ENCODE measurements at places on chromosomes 4 and X.

- no peak for DNase-seq
Observed at GRCh38 chr4:10093801-10094552, 22.6 kb downstream of the WDR1 start.

GRCh38 chr4:123806056-123806455 lies 409.5 kb downstream of the SPRY1 start:
- no peak for DNase-seq

DNA sequence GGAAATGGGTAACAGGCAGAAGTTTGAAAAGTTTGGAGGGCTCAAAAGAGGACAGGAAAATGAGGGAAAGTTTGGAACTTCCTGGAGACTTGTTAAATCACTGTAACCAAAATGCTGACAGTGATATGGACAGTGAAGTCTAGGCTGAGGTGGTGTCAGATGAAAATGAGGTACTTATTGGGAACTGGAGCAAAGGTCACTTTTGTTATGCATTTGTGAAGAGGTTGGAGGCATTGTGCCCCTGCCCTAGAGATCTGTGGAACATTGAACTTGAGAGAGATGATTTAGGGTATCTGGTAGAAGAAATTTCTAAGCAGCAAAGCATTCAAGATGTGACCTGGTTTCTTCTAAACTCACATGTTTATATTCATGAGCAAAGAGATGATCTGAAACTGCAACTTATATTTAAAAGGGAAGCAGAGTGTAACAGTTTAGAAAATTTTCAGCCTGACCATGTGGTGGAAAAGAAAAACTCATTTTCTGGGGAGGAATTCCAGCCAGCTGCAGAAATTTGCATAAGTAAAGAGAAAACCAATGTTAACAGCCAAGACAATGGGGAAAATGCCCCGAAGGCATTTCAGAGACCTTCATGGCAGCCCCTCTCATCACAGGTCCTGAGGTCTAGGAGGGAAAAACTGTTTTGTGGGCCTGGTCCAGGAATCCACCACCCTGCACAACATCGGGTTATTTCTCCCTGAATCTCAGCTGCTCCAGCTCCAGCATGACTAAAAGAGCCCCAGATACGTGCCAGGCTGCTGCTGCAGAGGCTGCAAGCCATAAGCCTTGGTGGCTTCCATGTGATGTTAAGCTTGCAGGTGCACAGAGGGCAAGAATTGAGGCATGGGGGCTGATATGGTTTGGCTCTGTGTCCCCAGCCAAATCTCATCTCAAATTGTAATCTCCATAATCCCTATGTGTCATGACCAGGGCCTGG lies 632.5 kb upstream of the GNPDA2 start:
- DNase-seq: no peak

- no peak for DNase-seq
Observed at GRCh38 chr4:165462009-165462408, 83.2 kb downstream of the CPE start.

DNA sequence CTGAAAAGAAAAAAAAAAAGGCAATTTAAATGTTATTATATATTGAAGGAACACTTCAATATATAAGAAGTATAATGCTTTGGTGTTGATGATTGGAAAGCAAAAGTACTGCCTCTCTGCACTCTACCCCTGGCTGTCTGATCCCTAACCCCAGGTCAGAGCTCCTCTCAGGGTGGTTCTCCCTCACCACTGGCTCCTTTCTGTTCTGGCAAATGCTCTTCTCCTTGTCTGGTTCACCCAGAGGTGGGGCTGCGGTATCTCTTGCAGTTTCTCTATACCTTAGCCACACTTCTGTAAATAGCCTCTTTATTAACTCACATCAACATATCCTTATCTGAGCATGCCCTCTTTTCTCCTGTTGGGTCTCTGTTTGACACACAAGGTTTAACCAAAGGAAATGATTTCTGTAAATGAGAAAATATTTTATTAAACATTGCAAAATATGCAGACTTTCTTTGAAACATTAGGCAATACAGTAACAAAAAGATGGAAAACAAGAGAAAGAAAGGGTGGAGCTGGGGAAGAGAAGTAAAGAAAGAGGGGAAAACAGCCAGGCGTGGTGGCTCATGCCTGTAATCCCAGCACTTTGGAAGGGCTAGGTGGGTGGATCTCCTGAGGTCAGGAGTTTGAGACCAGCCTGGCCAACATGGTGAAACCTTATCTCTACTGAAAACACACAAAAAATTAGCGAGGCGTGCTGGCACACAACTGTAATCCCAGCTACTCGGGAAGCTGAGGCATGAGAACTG lies 45.7 kb downstream of the ING2 start:
- no peak for DNase-seq

- no peak for DNase-seq
Observed at GRCh38 chr4:82560853-82561785, 669 bp downstream of the TMEM150C start.

GRCh38 chr4:39415678-39416283 lies 9.1 kb downstream of the KLB start:
- no peak for DNase-seq

GRCh38 chrX:21963731-21964405 lies 23.4 kb downstream of the SMS start:
- DNase-seq: no peak

- no peak for DNase-seq
Observed at GRCh38 chr4:78517050-78517652, 34.4 kb upstream of the ANXA3 start.

All from iPS DF 6.9 (cell line).